Thoracic aorta (tissue), 2 donors: ENCODE measurements at places on chromosomes 1 and 21. TPM values are rescaled to one million over a fixed set of nuclear protein-coding genes. Genes with fewer than 3 reads are reported as not detected.

KRTAP19-3 gene
- total RNA-seq, result not detected

UMODL1 gene
- 0.14 TPM for total RNA-seq

MTARC1 gene
- total RNA-seq, result 3.6 TPM

GPR37L1 gene
- total RNA-seq, result not detected

KCNQ4 gene
- total RNA-seq, result 11.5 TPM

ZNF124 gene
- total RNA-seq, result 19.9 TPM

KCTD3 gene
- 50.7 TPM for total RNA-seq

ZNF648 gene
- total RNA-seq, result not detected

RAB7B gene
- 2.5 TPM for total RNA-seq

C1orf115 gene
- total RNA-seq, result 9.7 TPM

TCHHL1 gene
- total RNA-seq, result not detected

KCNE1 gene
- 10.8 TPM for total RNA-seq

FMO3 gene
- total RNA-seq, result 13.9 TPM

ICOSLG gene
- 4.1 TPM for total RNA-seq

FALEC gene
- not detected for total RNA-seq

KISS1 gene
- not detected for total RNA-seq

FCRL4 gene
- total RNA-seq, result not detected

ARHGEF16 gene
- total RNA-seq, result 2.4 TPM

FCGR1A gene
- total RNA-seq, result 15.8 TPM

ARID4B gene
- total RNA-seq, result 32.4 TPM

GPR3 gene
- not detected for total RNA-seq

UBR4 gene
- total RNA-seq, result 266 TPM

AMY1A gene
- total RNA-seq, result not detected

SPATA6 gene
- 16.1 TPM for total RNA-seq

SYTL1 gene
- 4.1 TPM for total RNA-seq

KCNA3 gene
- total RNA-seq, result 1.8 TPM

KRTAP21-2 gene
- total RNA-seq, result not detected

MATN1 gene
- total RNA-seq, result 1.5 TPM

TENT5C gene
- 6.9 TPM for total RNA-seq

ERG gene
- 40.2 TPM for total RNA-seq

F3 gene
- total RNA-seq, result 73.6 TPM

ILF2 gene
- total RNA-seq, result 81.8 TPM

TGFB2 gene
- 9.2 TPM for total RNA-seq

SPRR1A gene
- total RNA-seq, result not detected

LMX1A gene
- total RNA-seq, result not detected

BCL2L15 gene
- total RNA-seq, result 0.14 TPM

PTPN22 gene
- total RNA-seq, result 6.6 TPM

OLFM3 gene
- total RNA-seq, result not detected

PODN gene
- 152 TPM for total RNA-seq

VHLL gene
- total RNA-seq, result not detected

USF1 gene
- total RNA-seq, result 69.4 TPM

FCRL1 gene
- 1.8 TPM for total RNA-seq

GBP4 gene
- 20.2 TPM for total RNA-seq

NTNG1 gene
- total RNA-seq, result 0.99 TPM

RWDD3 gene
- 7.3 TPM for total RNA-seq

BMP8B gene
- 2.5 TPM for total RNA-seq
